ENCODE measurements at places on chromosomes 16 and 17.

DNA sequence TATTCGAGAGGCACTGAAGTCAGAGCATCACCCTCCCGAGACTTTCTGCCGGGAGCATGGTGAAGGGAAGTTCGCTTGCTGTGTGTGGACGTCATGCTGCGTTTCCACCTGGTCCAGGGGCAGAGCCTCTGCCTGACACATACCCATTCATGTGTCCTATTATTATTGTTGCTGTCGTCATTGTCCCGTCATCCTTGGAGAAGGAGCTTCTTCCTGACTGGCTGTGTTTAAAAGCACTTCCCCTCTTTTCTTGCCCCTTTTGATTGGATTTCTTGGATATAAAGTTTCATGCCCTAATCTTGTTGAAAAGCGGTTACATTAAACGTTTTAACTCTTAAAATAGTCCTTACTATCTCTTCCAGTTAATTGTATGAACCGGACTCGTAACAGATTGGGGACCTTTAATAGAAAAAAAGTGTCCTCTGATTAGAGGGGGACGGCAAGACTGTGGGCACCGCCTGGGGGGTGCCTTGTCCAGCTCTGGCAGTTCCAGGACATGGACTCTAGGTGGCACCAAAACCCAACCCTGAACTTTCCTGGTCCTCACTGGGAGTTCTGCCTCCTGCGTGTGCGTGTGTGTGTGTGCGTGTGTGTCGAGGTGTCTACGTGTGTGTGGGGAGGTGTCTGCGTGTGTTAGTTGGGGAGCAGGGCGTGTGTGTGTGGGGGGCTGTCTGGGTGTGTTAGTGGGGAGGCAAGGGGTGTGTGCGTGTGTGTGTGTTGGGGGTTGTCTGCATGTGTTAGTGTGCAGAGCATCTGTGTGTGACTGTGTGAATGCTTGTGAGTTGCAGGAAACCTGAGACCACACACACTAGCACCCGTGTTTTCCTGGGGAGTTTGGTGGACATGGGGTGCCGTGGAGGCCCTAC lies 133.3 kb upstream of the CIBAR2 start:
- DNase-seq = peak; percentile 51

GRCh38 chr16:88381820-88382451 lies 823 bp upstream of the ZNF469 start:
- no peak for DNase-seq

DNA sequence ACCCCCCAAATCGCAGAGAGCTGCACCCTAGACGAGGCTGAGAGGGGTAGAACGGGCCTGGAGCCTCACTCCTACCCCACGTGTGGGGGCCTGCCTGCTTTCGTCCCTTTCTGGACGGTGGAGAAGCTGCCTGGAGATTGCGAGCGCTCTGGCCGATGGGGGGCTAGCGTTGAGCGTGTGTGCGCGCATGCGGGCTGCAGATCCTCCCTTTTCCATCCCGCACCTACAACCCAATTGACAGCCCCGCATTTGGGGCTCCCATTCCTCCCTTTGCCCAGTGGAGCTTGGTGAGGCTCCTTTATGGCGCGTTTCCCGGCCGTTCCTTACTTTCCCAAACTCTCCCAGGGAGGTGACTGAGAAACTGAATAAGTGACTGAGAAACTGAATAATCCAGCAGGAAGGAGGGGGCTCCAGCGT lies 907 bp upstream of the ESRP2 start:
- no peak for DNase-seq

DNA sequence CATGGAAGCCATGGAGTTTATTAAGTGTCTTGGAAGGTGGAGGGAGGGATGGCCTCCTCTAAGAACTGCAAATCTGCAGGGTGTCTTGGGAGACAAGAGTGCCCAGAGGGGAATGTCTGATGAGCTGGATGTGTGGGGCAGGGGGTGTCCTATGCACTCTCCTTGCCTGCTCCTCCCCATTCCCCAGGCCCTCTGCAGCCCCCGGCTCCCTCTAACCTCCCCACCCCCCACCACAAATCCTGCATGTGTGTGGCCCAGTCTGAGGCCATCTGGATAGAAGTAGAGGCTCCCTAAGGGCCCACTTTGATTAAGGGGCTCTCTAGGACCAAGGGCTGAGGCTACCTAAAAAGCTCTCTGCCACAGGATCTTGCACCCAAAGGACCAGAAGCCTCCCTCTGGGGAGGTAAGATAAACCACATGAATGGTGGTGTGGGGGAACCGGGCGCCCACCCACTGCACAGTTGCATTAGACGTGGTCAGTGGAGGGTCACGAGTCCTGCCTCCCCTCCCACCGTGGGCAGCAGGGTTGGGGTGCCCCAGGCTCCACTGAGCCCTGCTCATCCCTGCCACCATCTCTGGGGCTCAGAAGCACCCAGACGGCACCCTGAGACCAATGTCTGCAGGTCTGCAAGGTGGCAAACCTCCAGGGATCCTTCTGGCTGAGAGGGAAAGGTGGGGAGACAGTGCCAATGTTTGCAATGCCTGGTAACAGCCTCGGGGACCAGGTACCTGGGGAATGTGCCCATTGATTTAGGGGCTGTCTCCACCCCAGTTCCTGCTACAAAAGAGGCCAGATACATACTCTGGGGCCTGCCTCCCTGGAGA lies 618 bp downstream of the AANAT start:
- no peak for DNase-seq

DNA sequence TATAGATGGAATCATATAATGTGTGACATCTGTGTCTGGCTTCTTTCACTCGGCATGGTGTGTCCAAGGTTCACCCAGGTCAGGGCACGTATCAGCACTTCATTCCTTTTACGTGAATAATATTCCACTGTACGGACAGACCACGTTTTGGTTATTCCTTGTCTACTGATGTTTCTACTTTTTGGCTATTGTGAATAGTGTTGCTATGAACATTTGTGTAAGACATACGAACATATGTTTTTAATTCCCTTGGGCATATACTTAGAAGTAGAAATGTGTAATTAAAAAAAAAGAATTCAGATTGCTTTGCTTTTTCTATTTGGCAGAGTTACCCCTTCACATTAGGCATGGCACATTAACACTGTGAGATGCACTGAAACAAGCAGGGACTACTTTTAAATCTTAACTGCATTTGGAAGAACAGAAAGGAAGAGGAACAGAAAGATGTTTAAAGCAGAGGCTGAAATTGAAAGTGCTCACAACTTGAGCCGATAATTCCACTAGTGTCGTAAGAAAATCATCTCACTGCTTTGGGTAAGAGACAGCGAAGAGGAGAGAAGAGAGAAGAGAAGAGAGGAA lies 105.3 kb downstream of the VPS53 start:
- no peak for DNase-seq

DNA sequence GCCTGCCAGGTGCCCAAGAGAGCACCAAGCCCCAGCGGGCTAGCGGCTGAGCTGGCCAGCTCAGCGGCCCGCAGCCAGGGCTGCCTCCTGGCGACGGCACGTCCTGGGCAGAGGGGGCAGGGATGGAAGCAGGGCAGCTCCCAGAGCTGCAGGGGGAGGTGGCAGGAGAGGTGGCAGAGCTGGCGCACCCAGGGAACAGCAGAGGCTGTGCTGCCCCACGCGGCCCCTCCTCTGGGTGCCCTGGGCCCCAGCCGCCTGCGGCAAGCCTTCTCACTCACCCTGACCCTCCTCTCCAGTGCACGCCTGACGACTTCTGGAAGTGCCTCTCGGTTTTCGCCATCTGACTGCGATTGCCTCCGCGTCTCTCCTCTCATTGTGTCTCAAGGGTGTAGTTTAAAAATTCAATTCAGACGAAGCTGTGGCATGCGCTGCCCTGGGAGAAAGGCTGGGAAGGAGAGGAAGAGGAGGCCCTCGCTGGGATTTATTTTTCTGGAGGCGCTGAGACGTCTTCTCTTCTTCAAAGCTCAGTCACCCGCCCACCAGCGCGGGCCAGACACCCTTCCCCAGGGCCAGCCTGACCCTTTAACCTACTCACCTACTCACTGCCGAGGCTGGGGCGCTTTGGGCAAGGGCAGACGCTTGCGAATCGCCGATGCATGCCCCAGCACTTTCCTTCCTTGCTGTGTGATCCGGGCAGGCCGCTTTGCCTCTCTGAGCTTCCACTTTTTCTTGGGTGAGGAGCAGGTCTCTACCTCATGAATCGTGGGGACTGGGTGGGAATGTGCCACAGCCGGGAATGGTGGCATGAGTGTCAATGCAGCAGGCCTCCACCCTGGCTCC lies 24.9 kb downstream of the GSE1 start:
- DNase-seq = no peak

DNA sequence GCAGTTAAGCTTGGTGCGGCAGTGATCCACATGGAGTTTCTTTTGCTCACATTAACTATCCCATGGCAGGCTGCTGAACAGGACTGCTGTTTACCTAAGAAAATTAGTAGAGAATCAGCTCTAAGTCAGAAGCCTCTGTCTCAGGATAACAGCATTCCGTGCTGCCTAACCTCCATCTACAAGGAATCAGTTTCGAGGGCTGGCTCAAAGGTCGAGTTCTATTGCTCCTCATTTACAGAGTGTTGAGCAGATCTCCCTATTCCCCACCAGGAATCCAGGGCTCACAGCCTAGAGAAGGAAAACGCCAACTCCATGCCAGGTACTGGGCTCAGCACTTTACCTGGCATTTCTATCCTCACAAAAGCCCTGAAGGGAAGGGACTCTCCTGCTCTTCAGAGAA lies 9.9 kb downstream of the GINS2 start:
- DNase-seq = no peak

GRCh38 chr17:77316191-77316641 lies 175.4 kb downstream of the SEC14L1 start:
- no peak for DNase-seq

GRCh38 chr16:81515281-81515680 lies 70.7 kb downstream of the CMIP start:
- DNase-seq = no peak

DNA sequence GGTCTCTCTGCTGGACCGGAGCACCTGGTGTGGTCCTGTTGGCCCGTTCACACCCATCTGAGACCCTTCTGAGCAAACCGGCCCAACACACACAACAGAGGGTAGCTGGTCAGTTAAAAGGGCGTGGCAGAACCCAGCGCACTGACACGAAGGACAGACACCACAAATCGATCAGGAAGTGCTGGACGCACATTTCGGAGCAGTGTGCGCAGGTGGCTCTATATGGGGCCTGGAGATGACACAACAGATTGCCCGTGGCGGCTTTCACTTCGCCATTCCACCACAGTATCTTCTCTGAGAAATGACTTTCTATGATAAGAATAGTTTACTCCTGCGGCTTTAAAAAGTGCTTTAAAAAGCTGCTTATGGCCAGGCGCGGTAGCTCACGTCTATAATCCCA lies 12.5 kb downstream of the CCDC57 start:
- DNase-seq = no peak

- peak; percentile 45 for DNase-seq
Measured at GRCh38 chr17:5706577-5707210, 122.4 kb upstream of the NLRP1 start.

DNA sequence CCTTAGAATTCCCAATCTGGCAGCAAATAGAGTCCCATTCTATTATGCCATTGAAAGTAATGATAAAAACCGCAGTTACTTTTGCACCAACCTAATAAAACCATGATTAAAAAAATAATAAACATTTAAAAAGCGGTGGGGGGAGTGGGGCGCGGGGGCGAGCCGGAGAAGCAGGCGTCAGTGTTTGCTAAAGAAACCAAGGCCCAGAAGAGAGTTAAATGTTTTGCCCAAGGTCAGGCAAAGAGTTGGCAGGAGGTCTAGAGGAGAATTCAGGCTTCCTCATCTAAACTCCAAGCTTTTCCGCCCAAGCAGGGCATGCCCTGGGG lies 9.7 kb upstream of the PRSS22 start:
- DNase-seq = no peak

GRCh38 chr16:69435977-69436820 lies 11.8 kb downstream of the CYB5B start:
- DNase-seq = no peak

GRCh38 chr17:47687748-47688147 lies 6.2 kb upstream of the TBKBP1 start:
- no peak for DNase-seq

DNA sequence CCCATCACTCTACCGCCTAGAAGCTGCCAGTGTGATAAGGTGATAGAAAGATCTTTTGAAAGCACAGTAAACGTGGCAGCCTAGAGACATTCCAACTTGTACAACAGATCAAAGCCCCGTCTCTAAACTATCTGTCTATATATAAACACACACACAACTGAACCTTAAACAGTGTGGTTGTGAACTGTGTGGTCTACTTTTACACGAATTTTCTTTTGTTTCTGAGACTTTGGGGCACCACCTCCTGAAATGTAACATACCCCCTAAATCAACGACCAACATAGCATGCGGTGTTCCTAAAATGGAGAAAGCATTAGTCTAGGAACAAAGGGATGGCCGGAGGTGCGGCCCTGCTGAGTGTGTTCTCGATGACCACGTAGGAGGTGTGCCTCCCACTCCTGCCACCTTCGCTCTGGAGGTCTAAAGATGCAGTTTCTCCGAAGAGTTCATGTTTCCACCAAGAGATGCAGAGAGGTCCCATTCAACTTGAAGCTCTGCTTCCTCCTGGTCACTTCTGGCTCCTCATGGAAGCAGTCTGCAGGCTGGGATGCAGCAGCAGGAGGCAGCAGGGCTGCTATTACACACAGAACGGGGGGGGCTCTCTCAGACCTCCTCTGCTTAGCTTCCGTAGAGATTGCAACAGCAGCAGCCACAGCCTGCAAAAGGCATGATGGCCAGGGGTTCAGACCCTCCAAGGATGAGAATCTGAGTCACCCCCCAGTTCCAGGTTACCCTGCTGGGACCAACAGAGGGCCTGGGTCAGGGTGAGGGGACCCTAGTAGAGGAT lies 22.6 kb upstream of the USP10 start:
- DNase-seq = no peak

DNA sequence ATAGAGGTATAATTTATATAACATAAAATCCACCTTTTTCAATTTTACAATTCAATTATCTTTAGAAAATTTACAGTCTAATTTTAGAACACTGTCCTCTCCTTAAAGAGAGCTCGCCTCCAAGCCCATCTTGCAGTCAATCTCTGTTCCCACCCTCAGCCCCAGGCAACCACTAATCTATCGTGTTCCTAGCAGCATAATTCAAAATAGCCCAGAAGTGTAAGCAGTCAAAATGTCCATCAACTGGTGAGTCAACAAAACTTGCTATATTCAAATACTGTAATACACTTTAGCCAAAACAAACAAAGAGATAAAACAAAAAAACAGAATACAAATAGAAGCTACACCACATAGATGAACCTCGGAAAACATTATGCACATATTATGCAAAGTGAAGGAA lies 1006.8 kb upstream of the EEF2KMT start:
- no peak for DNase-seq

DNA sequence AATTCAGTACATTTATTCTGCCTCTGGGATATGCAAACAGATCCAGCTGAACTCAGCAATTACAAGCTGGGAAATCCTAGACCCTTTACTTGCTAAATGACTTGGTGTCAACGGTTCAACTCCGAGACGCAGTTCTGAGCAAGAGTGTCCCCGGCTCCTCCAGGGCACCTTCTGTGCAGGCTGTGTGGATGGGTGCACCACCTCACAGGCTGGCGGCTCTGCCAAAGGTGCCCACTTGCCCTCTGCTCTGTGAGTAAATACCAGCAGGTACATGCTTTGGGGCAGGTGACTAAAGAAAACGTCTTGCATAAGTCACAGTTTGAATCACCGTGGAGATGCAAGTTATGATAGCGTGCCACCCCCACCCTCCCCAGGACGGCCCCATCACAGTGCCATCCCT lies 23.3 kb downstream of the MAP1LC3B start:
- no peak for DNase-seq

- no peak for DNase-seq
Measured at GRCh38 chr17:3543453-3543852, 14.2 kb downstream of the TRPV3 start.
